ENCODE measurements at places on chromosomes 1 and 21.

GRCh38 chr1:212542761-212543187 lies 65.8 kb upstream of the ATF3 start:
- DNase-seq: no peak

DNA sequence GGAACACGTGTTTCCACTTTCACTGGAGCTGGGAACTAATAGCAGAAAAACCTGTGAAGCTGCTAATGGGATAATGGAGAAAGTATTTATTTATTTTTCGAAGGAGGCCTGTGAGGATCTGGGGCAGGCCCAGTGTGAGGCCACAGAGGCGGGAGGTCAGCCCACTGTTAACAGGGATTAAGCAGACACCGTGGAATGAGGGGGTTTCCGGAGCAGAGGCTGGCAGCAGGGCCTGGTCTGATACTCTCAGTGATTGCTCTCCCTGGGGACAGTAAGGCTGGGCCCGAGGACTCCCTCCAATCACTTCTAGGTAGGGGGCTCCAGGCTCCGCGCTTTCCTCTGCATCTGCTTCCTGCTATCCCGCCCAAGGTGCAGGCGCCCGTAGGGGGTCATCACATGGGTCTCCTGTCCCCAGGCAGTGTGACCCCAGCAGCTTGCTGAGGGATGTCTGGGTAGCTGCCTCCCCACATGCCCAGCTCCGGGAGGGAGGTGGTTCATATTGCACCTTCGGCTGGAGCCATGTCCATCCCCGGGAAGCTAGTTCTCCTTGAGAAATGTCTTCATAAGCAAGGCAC lies 28.8 kb upstream of the CDCA8 start:
- DNase-seq: no peak

GRCh38 chr1:63403386-63403785 lies 36.0 kb downstream of the ALG6 start:
- no peak for DNase-seq

GRCh38 chr1:6134206-6134605 lies 45.9 kb downstream of the CHD5 start:
- DNase-seq: no peak

DNA sequence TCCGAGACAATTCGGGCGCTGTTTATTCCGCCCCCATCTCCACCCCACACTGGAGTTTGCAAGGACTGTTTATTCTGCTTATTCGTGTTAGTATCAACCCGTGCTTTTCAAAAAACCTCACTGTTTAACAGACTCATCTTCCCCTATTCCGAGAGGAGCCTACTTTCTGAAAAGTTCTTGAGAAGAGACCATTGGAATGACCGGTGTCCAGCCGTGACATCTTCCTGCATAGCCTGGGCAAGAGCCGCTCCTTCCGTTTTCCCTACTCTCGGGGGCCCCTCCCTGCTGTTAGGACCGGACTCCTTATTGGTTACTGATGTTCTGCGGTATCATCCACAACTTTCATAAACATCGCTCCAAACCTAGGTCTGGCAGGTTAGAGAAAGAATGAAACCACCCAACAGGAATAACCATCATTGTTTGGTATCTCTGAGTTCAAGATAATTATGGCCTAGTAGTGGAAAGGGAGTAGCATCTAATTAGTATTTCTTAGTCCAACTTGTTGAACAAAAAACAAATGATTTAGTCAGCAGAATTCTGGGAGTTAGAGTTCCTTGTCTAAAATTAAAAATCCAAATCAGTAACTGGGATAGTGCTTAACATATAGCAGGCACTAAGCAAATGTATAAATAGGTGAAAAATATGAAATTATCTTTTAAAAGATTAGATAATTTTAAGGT lies 837 bp downstream of the STXBP3 start:
- peak; percentile 45 for DNase-seq

- DNase-seq: no peak
These were observed 12.7 kb downstream of the SLC25A33 start for GRCh38 chr1:9551984-9552383.

DNA sequence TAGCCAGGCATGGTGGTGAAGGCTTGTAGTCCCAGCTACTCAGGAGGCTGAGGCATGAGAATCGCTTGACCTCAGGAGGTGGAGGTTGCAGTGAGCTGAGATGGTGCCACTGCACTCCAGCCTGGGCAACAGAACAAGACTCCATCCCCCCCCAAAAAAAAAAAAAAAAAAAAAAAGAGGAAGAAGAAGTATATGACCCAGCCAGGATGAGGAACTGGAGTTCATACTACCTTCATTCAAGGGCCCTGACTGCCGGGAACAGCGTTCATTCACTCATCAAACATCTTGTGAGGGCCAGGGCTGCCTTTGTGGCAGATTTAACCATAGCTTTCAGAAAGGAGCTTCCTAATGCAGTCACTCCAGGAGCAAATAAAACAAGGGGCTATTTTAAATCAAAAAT lies 127.6 kb downstream of the MRPS6 start:
- DNase-seq: no peak

- DNase-seq: no peak
These were observed 11.9 kb downstream of the KIF21B start for GRCh38 chr1:201011616-201012015.

DNA sequence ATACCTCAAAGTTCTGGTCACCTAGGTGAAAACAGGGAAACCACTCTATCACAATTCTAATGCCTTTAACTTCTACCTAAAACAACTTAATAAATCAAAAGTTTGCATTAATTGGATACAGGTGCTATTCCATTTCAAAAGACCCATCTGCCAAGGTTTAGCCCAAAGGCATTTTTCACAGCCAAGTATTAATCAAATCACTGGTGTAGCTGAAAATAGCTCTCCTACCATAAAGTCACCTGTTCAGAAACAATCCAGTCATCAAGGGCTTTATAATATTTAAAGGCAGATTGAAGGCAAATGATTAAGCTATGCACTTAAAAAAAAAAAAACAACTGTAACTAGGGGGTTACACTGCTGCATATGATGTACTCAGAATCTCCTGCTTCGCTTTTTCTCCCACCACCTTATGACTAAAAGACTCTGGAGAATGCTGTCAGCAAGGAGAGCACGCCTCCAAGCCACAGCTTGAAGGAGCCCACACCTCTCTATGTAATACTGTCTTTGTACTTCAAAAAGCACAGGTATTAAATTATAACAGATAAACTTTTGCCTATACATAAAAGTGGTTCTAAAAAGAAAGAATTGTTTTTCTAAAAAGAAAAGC lies 20.5 kb downstream of the KIAA0319L start:
- DNase-seq: no peak

GRCh38 chr21:27057997-27058396 lies 91.1 kb upstream of the ADAMTS5 start:
- DNase-seq: no peak

DNA sequence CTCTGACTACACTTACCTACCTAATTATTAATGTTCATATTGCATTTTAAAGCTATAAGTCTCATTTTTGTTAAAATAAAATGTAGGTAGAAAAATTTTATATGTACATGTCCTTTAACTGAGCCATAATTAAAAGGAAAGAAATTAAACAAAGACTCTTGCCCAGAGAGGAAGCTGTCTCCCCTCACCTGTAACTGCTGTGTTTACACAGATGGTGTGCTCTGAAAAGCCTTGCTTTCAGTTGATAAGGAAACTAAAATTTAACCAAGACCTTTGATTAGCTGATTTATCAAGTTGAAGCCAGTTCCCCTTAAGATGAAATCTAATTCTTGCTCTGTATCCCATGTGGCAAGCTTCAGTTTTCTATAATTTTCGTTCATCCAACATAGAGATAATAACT lies 213.5 kb downstream of the LYPLAL1 start:
- DNase-seq: no peak

DNA sequence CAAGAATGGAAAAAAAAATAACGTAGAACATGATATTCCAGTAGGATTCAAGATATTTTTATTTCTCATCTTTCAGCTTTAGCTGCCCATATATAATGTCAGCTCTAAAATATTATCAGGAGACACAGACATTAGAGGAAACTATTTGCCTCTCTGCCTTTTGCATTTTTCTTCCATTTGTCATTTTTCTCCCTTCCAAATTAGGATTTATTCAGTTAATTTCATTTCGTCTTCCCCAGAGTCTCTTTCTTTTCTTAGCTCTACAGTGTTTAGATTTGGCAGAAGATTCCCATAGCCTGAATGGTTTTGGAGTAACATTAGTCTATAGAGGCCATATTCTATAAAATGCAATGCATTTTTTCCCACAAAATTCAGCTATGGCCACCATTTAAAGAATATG lies 5.1 kb upstream of the ENAH start:
- DNase-seq: no peak
